Fibroblast of lung (primary cell): ENCODE measurements at places on chromosomes 6 and 20. TPM values are rescaled to one million over a fixed set of nuclear protein-coding genes. Genes with fewer than 3 reads are reported as not detected.

The ESR1 gene
- total RNA-seq = 0.50 and 1.0 TPM in 2 replicates

The MAP7 gene
- total RNA-seq = 0.77 and 1.5 TPM in 2 replicates

The LZTS3 gene
- 3.3 and 6.1 TPM in 2 replicates for total RNA-seq

The SLCO4A1 gene
- total RNA-seq = 0.26 and 0.50 TPM in 2 replicates

The ERMARD gene
- 21.3 and 32.5 TPM in 2 replicates for total RNA-seq

The SLC44A4 gene
- not detected in 2 replicates for total RNA-seq
